IMR-90 (cell line): ENCODE measurements at places on chromosomes 3 and 15. TPM values are rescaled to one million over a fixed set of nuclear protein-coding genes. Genes with fewer than 3 reads are reported as not detected.
A peak's percentile ranks its signal among the peaks of the same experiment; 100 is the strongest.

DNA sequence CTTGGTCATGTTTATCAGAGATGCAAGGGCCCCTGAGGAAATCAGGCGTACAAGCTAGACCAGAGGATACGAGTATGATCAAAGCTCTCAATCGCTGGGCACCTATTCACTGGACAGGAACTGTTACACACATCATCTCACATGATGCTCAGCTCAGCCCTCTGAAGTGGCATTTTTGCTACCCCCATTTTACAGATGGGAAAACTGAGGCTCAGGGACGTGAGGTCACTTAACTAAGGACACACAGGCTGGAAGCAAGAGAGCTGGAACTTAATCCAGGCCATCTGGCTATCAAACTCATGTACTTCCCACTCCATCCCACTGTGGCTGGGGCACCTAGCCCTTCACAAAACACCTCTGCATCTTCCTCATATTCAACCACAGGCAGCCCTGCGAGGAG, 72.9 kb upstream of the SLC6A1 start:
- no peak overlapping the region for H3K4me3 ChIP-seq
- no peak overlapping the region for H3K27ac ChIP-seq
- H3K4me1 ChIP-seq = no peaks in the 10 kb centered on the region

- H3K36me3 ChIP-seq = no peaks in the 10 kb centered on the region
- no peaks in the 10 kb centered on the region for H3K4me1 ChIP-seq
- DNase-seq = no peak
- H3K27ac ChIP-seq = no peak overlapping the region
- H3K4me3 ChIP-seq = no peak overlapping the region
These were observed 29.7 kb upstream of the HHATL start for GRCh38 chr3:42732196-42732828.

DNA sequence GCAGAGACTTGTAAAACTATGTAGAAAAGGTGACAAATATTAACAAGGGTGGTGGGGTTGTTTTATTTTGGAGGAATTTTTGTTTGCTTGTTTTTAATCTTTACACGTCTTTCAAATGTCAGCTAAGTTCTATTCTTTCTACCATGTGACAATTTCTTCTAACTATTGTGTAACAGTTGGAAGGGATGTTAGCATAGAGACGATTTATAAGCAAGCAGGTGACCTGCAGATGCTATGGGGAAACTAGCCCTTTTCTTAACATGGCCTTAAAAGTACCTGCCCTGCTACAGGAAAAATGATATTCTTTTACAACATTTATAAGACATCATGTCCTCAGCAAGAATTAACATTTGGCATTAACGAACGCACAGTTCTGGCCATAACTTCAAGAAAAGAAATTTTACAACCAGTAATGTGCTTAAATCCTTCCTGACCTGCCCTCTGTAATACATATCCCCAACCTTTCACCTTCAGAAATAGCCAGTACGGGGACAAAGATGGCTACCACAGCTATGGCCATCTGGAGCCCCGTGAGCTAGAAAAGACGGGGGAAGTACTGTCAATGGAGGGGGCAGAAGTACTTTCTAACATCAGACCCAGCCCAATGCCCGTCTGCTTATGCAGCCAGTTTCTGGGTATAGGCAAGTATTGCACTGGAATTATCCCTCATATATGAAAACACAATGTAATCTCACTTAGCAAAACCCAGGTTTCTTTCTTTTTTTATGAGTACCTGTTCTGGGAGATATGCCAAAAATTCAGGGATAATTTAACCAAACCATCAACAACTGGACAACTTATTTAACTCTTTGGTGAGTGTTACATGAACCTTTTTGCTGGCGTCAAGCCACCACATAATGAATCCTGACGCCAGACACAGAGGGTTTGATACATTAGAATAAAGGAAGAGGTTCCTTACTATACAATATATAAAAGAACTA, 67.7 kb upstream of the NR2F2 start:
- no peak overlapping the region for H3K4me3 ChIP-seq
- peaks cover 14% of the 10 kb centered on the region for H3K4me1 ChIP-seq
- H3K27ac ChIP-seq = no peak overlapping the region
- H3K36me3 ChIP-seq = no peaks in the 10 kb centered on the region

DNA sequence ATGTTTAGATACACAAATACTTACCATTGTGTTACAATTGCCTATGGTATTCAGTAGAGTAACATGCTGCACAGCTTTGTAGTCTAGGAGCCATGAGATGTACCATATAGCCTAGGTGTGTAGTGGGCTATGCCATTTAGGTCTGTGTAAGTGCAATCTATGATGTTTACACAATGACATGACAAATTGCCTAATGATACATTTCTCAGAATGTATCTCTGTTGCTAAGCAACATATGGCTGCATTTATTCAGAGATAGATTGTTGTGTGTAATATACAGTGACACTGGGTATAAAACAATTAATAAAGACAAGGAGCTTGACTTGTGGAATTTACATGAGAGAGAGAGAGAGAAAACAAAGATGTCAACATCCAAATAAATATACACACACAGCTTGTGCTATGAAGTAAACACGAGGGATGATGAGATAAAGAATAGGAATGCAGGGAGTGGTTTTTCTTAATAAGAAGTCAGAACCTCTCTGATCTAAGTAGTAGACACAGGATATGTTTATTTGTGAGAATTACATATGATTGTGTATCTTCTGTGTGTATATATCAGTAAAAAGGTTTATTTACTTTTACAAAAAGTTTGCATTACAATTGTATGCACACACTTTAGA, 110.0 kb downstream of the KCNAB1 start:
- no peak overlapping the region for H3K27ac ChIP-seq
- H3K27me3 ChIP-seq = peaks cover 3% of the 10 kb centered on the region
- H3K4me3 ChIP-seq = no peak overlapping the region
- H3K4me1 ChIP-seq = no peaks in the 10 kb centered on the region

GRCh38 chr3:111700054-111700453, 104.9 kb upstream of the ZBED2 start:
- H3K27me3 ChIP-seq = no peaks in the 10 kb centered on the region
- no peak overlapping the region for H3K27ac ChIP-seq
- H3K4me1 ChIP-seq = no peaks in the 10 kb centered on the region; the same call in 1 of the 2 replicates
- no peak overlapping the region for H3K4me3 ChIP-seq
- H3K36me3 ChIP-seq = no peaks in the 10 kb centered on the region

DNA sequence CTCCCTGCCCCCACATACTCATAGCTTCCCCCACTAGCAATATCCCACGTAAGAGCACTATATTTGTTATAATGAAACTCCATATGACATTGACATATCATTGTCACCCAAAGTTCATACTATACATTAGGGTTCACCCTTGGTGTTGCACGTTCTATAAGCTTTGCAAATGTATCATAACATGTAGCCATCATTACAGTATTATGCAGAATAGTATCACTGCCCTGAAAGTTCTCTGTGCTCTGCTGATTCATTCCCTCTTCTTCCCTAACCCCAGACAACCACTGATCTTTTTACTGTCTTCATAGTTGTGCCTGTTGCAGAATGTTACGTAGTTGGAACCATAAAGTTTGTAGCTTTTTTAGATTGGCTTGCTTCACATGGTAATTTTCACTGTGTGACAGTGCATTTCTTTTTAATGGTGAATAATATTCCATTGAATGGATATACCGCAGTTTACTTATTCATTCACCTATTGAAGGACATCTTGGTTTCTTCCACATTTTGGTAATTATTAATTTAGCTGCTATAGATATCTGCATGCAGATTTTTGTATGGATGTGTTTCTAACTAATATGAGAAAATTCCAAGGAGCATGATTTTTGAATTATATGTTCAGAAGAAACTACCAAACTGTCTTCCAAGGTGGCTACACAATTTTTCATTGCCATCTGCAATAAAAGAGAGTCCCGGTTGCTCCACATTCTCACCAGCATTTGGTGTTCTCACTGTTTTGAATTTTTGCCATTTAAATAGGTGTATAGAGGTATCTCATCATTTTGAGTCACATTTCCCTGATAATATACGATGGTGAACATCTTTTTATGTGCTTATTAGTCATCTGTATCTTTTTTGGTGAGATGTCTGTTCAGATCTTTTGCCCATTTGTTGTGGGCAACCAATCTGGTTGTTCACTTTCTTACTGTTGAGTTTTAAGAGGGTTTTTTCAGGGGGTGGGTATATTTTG, 59.7 kb downstream of the CD200 start:
- no peaks in the 10 kb centered on the region for H3K27me3 ChIP-seq
- 0 out of 2 replicates have a peak overlapping the region, but pooled peaks have one; percentile 7 for H3K27ac ChIP-seq
- no peak for DNase-seq
- H3K4me3 ChIP-seq = no peak overlapping the region
- H3K4me1 ChIP-seq = peaks cover 16% of the 10 kb centered on the region
- H3K36me3 ChIP-seq = no peaks in the 10 kb centered on the region

GRCh38 chr3:177208781-177209180, 11.5 kb upstream of the TBL1XR1 start:
- DNase-seq = no peak
- no peak overlapping the region for H3K27ac ChIP-seq
- H3K36me3 ChIP-seq = no peaks in the 10 kb centered on the region
- no peaks in the 10 kb centered on the region for H3K4me1 ChIP-seq
- no peaks in the 10 kb centered on the region for H3K27me3 ChIP-seq
- no peak overlapping the region for H3K4me3 ChIP-seq

- no peak for DNase-seq
- H3K27ac ChIP-seq = no peak overlapping the region
- H3K27me3 ChIP-seq = no peaks in the 10 kb centered on the region
- H3K4me3 ChIP-seq = no peak overlapping the region
- peaks cover 2% of the 10 kb centered on the region; the same call in 1 of the 2 replicates for H3K36me3 ChIP-seq
These were observed 49.3 kb downstream of the ADAMTS7 start for GRCh38 chr15:78761891-78762385.

DNA sequence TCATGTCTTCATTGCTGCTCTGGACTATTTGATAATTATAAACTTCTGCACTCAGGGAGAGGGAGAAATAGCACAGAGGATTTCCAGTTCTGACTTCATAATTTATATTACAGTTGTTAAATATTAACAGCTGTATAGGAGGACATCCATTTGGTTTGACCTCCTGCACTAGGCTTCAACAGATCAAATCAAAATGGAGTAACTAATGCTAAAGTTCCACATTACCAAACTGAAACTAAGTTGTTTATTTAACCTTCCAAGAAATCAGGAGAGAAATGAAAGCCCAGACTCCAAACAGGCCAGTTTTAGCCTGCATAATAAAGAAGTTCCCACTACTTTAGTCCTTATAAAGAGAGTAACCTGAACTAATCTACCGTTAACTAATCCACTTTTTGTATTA, 4.6 kb downstream of the PLSCR2 start:
- peaks cover 4% of the 10 kb centered on the region for H3K4me1 ChIP-seq
- no peak for DNase-seq
- no peaks in the 10 kb centered on the region for H3K27me3 ChIP-seq
- no peaks in the 10 kb centered on the region for H3K36me3 ChIP-seq
- H3K27ac ChIP-seq = no peak overlapping the region
- H3K4me3 ChIP-seq = no peak overlapping the region

DNA sequence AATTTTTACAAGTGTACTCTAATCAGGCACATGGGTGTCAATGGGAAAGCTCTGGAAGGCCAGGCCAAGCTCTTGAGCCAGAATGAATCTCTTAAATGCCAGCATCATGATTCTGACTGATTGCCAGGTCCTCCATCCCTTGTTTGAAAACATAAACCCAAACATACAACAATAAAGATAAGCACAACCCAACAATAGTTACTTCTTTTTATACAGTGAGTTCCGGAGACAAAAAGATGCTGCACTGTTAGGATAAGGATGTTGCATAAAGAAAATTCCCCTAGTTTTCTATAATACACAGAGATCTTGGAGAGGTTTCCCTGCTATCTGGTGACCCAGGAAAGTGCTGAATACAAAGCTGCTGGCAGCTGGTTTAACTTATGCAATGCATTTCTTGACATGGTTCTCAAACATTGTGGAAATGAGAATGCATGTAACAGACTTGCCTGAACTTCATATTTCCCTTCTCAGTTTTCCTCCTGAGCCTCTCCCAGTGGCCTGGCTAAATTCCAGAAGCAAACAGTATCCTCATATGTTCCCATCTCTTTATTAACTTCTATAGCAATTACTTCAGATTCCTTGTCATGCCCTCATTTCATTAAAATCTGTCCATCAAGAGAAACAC, 180.1 kb upstream of the PRICKLE2 start:
- H3K27ac ChIP-seq = no peak overlapping the region; the same call in 1 of the 2 replicates
- H3K27me3 ChIP-seq = no peaks in the 10 kb centered on the region
- peaks cover 2% of the 10 kb centered on the region; the same call in 1 of the 2 replicates for H3K36me3 ChIP-seq
- H3K4me1 ChIP-seq = peaks cover 7% of the 10 kb centered on the region; the same call in 1 of the 2 replicates

DNA sequence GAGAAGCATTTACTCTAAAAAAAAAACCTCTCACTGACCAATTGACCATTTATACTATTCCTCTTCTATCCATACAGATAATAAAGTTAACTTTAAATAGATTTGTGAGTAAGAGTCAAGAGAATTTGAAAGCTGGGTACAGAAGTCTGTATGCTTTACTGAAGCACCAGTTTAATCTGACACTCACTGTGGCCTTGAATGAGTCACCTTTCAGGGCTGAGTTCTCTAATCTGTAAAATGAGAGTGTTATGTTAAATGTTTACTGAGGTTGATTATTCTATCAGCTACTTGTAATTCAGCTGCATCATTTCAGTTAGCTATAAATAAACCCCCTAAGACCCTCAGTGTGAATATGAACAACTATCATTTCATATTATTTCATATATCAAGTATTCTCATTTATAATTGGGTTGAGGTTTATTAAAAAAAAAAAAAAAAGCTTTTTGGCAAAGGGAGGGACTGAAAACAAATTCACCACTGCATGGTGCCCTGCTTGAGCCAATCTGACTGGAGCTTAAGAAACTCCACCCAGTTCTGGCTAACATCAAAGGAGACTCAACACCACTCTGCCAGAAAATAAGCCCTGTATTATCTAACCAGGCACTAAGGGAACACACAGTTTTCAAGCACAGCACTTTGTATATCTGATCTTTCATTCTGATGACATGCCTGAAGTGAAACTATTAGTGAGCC, 2.8 kb downstream of the MAP4 start:
- H3K4me1 ChIP-seq = peaks cover 26% of the 10 kb centered on the region
- H3K27ac ChIP-seq = 0 out of 2 replicates have a peak overlapping the region, but pooled peaks have one; percentile 5

DNA sequence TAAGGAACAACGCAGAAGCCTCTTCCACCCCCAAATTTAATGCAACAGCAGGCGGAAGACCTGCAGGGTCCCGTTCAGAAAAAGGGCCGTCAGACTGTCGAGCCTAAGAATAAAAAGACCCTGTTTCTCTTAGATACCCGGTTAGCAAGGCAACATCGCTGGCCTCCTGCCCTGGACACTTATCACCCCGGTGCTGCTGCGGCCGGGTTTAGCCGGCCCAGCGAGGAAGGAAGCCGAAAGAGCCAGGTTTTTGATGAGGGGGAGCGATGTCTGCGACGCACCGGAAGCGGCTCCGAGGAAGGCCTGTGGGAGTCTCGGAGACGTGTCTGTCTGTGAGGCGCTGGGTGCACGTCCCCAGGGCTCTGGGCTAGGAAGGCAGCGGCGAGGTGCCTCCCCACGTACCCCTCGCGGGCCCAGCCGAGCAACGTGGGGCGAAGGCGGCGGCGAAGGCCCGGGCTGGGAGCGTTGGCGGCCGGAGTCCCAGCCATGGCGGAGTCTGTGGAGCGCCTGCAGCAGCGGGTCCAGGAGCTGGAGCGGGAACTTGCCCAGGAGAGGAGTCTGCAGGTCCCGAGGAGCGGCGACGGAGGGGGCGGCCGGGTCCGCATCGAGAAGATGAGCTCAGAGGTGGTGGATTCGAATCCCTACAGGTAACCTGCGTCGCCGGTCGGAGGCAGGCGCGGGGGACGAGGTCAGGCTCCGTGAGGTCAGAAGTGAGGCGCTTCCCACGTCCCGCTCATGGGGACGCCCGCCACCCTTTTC, at the start of gene UBA5:
TSS of gene UBA5 (plus strand) at position 278 of the 759 bp plus-strand sequence. CDS start at position 487, 209 bp downstream.
- H3K27me3 ChIP-seq = no peaks in the 10 kb centered on the region
- H3K4me1 ChIP-seq = no peaks in the 10 kb centered on the region
- no peaks in the 10 kb centered on the region for H3K36me3 ChIP-seq
- peak within 1 kb of the TSS; percentile 92 for H3K27ac ChIP-seq
- H3K4me3 ChIP-seq = peak within 1 kb of the TSS; percentile 84
- DNase-seq = peak; percentile 61

The ATP6V1A gene
- 12.1 and 15.1 TPM in 2 replicates for polyA plus RNA-seq

The DHX30 gene
- 55.6 and 63.0 TPM in 2 replicates for polyA plus RNA-seq

The SLC9C1 gene
- polyA plus RNA-seq = not detected in 2 replicates

The CACNA1D gene
- polyA plus RNA-seq = 0.07 TPM in 2 replicates

The CD200 gene
- 1.6 and 1.7 TPM in 2 replicates for polyA plus RNA-seq

The TRANK1 gene
- polyA plus RNA-seq = 5.1 and 7.9 TPM in 2 replicates

The IMPG2 gene
- 0.06 and 0.10 TPM in 2 replicates for polyA plus RNA-seq
